ENCODE measurements at places on chromosomes 5 and 9. TPM values are rescaled to one million over a fixed set of nuclear protein-coding genes. Genes with fewer than 3 reads are reported as not detected.

DNA sequence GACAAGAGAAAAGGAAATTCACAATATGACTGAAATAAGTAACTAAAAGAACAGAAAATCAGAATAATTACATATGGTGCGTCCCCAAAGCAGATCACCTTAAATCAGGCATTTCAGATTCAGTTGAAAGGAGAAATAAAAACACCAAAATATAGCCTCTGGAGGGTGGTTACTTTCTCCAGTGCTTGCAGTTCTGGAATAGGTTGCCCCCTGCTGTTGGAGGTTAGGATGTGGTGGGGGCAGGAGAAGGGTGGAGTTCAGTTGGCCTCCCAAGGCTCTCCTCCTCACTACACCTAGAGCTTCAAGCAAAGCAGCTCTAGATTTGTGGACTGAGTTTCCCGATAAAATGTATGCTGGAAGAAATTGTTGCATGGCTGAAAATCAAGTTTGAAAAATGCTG, 338.2 kb upstream of the TLE4 start:
- DNase-seq = no peak

HRH2 gene
- 4.2 TPM for total RNA-seq

DNA sequence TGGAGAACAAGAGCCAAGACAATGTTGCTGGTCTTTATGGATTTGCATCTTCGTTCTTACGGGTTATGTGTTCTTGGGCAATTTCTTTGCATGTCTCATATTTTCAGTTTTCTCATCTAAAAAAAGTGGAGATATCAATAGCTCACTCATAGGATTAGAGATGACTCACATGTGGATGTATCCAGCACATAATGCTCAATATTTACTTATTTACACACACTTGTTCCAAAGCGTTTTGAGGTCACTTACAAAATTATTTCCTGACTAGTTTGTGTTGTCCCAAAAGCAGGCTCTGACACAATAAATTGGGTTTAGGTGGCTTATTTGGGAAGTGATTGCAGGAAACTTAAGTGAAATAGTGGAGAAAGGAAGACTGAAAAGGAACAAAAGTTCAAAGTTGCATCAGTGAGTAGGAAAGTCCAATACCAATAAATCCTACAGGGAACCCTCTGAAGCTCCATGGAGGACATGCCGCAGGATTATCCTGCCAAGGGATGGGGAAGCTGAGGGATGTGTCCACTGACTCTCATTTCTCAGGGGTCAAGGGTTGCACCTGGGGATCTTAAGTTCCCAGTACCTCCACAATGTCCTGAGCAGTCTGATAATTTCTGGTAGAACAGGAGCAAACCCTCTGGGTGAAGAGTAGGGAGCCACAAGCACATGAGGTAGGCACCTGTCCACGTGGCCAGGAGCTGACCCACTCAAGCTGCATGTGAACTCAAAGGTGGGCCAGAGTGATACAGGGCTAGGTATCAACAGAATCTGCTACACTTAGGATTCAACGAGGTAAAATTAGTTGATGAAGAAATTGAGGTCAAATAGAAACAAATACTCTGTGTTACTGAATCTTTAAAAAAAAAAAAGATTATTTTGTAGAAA, 37.4 kb upstream of the SLC44A1 start:
- DNase-seq = no peak

TMEM250 gene
- 19.2 TPM for total RNA-seq

- peak; percentile 21 for DNase-seq
Observed at GRCh38 chr9:113011911-113012381, at the start of gene ZNF883. ZNF883 (minus strand) TSS chr9:113012192.

DNA sequence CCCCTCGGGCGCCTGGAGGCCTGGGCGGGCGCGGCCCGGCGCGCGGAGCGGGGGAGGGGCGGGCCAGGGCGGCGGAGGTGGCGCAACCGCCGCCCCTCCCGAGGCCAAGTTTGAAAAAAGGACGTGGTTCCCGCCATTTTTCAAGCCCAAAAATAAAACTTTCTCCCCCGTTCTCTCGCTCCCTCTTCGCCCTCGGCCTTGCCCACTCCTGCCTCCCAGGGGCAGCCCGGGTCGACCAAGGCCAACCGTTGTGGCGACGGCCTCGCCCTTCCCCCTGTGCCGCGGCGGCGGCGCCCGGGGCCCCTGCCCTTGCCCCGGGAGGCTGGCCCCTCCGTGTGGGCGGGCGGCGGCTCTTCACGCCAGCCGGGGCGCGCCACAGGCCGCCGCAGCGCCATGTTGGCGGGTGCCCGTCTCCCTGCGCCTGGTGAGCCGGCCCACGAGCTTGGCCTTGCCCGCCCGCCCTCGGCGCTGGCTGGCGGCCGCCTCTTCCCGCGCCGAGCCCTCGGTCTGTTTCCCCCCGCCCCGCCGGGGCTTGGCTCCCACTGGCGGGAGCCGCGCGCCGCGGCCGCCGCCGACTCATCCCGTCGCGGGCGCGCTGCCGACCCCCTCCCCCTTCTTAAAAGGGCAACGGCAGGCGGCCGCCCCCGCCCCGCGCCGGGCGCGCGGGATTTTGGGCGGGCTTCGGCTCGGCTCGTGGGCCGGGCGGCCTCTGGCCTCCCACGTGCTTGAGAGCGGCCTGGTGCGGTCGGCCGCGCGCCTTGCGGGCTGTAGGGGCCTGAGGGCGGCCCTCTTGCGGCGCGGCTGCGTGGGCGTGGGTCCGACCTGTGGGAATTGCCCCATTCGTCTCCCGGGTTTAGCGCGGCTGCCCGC, 1.3 kb downstream of the ANP32B start:
- DNase-seq = peak; percentile 61

SMIM27 gene
- total RNA-seq = 36.9 TPM

- DNase-seq = no peak
Observed at GRCh38 chr9:132182314-132183091, 20.6 kb downstream of the NTNG2 start.

- no peak for DNase-seq
Observed at GRCh38 chr9:695252-695651, 146.2 kb upstream of the DMRT1 start.

DNA sequence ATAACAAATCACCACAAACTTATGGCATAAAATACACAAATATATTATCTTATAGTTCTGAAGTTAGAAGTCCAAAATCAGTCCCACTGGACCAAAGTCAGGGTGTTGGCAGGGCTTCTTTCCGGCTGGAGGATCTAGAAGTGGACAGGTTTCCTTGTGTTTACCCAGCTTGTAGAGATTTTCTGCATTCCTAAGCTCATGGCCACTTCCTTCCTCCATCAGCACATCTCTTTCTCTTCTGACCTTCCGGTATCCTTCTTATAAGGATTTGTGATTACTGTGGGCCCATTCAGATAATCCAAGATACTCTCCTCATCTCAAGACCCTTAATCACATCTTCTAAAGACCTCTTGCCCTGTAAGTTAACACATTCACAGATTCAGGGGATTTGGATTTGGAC, 97.6 kb downstream of the RAB3C start:
- DNase-seq = no peak

DNA sequence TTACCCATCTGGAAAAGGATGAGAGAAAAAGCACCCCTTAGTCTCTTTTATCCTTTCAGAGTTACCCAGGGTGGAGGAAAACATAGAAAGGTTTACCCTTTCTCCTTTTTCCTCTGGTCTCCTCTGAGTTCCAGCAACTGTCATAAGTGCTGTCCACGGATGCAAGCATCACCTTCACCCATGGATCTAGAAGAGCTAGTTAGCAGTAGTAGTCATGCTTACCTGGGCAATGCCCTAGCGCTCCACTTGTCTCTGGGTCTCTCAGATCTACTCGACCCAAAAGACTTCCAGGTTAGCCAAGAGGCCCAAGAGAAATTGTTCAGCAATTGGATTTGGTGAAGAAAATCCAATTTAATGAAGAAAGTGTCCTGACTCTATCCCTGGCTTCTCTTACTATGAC, 656.2 kb upstream of the PTPRD start:
- DNase-seq = no peak

- no peak for DNase-seq
Observed at GRCh38 chr5:1767524-1768282, 31.9 kb downstream of the MRPL36 start.
